ENCODE measurements at places on chromosomes 6 and 20. TPM values are rescaled to one million over a fixed set of nuclear protein-coding genes. Genes with fewer than 3 reads are reported as not detected.

DNA sequence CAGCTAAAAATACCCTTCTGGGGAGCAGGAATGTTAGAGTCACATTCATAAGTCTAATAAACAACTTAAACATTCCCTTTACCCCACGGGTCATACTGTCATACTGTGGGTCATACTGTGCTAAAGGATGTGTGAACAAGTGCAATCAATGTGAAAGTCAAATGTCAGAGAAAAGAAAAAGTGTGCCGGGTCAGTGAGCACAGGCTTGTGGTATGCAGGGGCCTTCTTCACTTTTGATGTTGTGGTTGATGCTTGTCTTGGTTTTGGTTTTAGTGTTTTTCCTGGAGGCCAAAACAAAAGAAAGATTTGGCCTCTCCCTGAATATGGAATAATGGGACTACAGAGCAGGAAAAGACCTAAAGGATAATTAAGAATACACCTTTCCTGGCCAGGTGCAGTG lies 267.9 kb upstream of the PLN start:
- H3K4me1 ChIP-seq = no peaks in the 10 kb centered on the region
- no peak overlapping the region for H3K4me3 ChIP-seq
- no peak overlapping the region for H3K27ac ChIP-seq
- no peak for DNase-seq
- H3K27me3 ChIP-seq = no peaks in the 10 kb centered on the region

- no peak for DNase-seq
- no peaks in the 10 kb centered on the region for H3K27me3 ChIP-seq
- no peaks in the 10 kb centered on the region for H3K4me1 ChIP-seq
- H3K36me3 ChIP-seq = no peaks in the 10 kb centered on the region
- no peak overlapping the region for H3K4me3 ChIP-seq
Observed at GRCh38 chr6:6293317-6293716, 27.1 kb downstream of the F13A1 start.

DNA sequence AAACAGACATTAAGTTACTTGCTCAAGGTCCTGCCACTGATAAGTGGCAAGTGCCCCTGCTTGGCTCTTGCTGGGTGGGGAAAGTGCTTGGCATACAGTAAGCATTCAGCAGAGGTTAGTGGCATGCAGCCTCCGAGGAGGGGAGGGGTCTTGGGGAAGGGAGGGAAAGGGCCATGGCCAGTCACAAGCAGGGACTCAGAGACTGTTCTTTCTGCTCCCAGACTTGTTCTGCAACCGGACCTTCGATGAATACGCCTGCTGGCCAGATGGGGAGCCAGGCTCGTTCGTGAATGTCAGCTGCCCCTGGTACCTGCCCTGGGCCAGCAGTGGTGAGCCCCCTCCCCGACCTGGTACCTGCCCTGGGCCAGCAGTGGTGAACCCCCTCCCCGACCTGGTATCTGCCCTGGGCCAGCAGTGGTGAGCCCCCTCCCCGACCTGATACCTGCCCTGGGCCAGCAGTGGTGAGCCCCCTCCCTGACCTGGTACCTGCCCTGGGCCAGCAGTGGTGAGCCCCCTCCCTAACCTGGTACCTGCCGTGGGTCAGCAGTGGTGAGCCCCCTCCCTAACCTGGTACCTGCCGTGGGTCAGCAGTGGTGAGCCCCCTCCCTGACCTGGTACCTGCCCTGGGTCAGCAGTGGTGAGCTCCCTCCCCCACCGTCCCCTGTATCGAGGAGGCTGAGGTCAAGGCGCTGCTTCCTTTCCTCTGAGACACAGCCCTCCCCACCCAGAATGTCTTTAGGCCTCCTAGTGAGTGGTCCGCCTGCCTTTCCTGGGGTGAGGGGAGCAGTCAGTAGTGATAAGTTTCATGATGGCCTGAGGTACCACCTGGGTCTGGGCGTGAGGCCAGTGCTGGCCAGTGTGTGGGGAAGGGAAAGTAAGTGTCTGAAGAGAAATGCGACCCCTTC lies 8.9 kb downstream of the GLP1R start:
- no peaks in the 10 kb centered on the region for H3K36me3 ChIP-seq
- no peak overlapping the region for H3K4me3 ChIP-seq
- DNase-seq = no peak
- no peaks in the 10 kb centered on the region for H3K27me3 ChIP-seq

DNA sequence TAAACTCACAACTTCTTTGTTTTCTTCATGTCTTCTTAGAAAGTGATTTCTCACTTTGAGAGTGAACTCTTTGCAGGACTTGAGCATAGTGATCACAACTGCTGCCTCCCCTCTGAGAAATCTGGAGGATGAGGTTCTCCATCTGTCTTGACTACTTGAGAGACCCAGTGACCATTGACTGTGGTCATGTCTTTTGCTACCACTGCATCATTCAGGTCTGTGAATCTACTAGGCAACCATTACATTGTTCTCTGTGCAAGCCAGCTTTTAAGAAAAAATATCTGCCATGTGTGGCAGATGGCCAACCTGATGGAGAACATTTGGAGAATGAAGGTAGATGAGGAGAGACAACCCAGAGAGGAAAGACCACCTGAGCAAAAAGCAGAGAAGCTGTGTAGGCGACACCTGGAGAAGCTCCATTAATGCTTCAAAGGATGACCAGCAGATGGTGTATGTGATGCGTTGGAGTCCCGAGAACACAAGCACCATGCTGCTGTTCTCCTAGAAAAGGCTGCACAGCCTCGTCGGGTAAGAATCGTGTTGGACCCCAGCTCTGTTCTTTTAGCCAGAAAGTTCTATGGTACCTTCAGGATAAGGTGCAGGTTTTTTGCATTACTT lies 25.1 kb upstream of the TRIM26 start:
- H3K4me3 ChIP-seq = no peak overlapping the region
- no peak for DNase-seq
- peaks cover 6% of the 10 kb centered on the region for H3K27me3 ChIP-seq
- H3K27ac ChIP-seq = no peak overlapping the region
- no peaks in the 10 kb centered on the region for H3K4me1 ChIP-seq

DEFB114 gene
- not detected for polyA plus RNA-seq

Measured in cardiac muscle cell (in vitro differentiated cells and primary cell).